M059J (cell line): ENCODE measurements at places on chromosomes 6 and 20.

DNA sequence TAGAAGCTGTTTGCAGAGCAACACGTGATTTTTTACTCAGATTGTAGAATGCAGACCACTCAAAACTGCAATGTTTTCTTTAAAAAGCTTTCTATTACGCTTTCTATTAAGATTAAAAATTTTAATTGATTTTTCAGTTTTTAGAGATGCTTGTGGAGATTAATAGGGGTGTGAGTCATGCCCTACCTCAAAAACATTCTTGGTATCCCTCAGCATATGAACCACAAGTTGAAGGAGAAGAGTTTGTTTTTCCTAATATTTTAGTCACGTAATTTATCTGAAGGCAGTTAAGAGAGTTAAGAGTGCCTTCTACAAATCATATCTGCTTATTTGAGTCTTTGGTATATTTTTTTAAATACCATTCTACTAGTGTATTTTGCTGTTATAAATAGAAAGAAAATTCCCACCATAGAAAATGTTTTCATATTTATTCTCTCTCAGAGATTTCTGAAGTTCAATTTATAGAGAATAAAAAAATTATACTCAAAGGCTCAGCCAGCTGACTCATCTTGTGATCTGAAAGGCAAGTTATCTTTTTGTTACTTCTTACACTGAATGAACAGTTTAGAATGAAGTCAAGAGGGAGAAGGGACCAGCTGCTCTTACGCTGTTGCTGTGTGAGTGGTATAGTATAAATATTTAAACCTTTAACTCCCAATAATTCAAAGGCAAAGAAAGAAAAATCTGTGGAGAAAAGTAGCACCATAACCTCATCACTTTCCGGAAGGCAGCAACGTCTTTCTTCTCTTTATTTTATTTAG, 7.6 kb downstream of the RIPOR2 start:
- peak; percentile 76 for DNase-seq

- DNase-seq, result no peak
Measured at GRCh38 chr6:168319279-168320111, at the start of gene DACT2. Gene DACT2, minus strand, starts transcription at chr6:168319777. Its CDS starts 144 bp downstream, at chr6:168319633.

GRCh38 chr6:147930745-147931144, 411.9 kb upstream of the SASH1 start:
- no peak for DNase-seq

DNA sequence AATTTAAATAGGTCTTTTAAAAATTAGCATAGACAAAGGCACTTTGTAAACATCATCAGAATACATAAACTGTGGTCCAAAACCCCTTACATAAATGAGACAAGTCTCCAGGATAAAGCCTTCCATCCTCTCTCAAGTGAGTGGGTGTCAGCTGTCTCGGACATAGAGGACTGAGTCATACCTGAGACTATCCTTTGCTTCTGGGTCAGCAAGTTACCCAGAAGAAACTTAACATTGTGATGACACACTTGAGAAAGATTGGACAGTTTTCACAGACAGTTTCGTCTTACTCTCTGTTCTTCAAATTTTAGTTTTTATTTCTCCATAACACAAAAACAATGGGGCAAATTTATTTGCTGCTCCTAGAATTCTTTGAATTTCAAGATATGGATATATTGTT, 838.0 kb downstream of the DHX35 start:
- DNase-seq, result peak; percentile 91

GRCh38 chr6:87473419-87473903, 687 bp downstream of the SLC35A1 start:
- peak; percentile 54 for DNase-seq

DNA sequence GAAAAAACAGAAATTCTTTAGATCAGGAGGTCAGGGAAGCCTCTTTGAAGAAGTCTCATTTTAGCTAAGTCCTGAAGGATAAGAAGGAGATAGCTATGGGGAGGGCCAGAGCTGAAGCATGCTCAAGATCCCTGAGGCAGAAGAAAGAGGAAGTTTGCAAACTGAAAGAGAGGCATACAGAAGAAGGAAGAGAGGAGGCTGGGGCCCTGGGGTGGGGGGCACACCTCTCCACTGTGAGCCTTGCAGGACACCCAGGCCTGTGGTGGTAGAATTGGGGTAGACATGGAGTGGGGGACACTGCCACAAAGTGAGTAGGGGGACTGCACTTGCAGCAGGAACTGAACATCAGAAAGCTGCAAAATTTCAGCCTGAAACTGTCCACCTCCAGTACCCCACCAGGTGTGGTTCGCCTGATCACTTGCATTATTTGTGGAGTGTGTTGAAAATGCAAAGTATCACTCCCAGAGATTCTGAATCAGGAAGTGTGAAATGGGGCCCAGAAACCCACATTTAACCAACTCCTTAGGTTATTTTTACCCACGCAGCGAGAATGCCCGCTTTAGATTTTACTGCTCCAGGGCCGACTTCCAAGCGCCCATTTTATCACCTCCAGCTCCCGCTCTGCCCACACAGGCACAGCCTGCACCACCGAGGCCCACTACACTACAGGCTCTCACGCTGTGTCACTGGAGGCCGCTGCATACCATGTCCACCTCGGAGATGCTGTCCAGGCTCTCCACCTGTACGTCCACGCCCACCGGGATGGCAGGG, 44.0 kb downstream of the GABRR2 start:
- no peak for DNase-seq

DNA sequence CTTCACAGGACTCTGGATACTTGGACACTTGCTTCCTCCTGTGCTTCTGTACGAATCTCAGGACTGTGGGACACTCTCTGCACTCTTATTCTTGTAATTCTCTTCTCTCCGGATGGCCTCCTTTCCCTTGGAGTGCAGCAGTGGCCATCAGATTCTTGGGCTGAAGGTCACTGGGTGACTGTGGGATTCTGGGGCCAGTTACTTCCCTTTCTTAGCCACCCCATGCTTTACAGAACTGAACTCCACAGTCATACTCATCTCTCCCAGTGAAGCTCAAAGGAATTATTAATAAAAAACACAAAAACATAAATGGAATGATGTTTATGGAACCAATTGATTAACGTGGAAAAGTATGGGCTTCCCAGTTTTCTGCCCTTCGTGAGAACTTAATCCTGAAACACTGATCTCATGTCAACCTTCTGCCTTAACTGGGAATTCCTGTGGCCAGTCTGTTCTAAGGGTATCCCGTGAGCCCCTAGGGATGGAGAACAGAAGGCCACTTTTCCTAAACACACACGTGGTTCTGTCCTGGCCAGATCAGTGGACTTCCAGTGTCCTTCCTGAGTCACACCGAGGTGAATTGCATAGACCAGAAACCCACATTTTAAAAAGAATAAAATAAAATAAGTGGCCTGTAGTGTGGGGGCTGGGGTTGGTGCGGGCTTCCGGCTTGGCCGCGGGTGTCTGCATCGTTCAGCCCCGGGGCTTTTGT, 23.6 kb upstream of the HLA-E start:
- no peak for DNase-seq
